ENCODE measurements at places on chromosomes 5 and 9. TPM values are rescaled to one million over a fixed set of nuclear protein-coding genes. Genes with fewer than 3 reads are reported as not detected.

Gene SPATA31E1
- total RNA-seq = not detected

Gene ENTPD8
- not detected for total RNA-seq

Gene CENPK
- total RNA-seq = 2.0 TPM

Gene RPP25L
- 38.3 TPM for total RNA-seq

Gene ARL10
- 5.4 TPM for total RNA-seq

Gene UNC5A
- 0.08 TPM for total RNA-seq

Gene FOXD4L6
- total RNA-seq = not detected

Gene IFNK
- total RNA-seq = not detected

Gene PTGS1
- 4.0 TPM for total RNA-seq

Gene GRIN1
- total RNA-seq = not detected

Gene PCDHB2
- 1.7 TPM for total RNA-seq

Gene TCF7
- 2.8 TPM for total RNA-seq

Gene LECT2
- not detected for total RNA-seq
